ENCODE measurements at places on chromosomes 2 and 18.

- no peaks in the 10 kb centered on the region for H3K36me3 ChIP-seq
- no peaks in the 10 kb centered on the region for H3K4me1 ChIP-seq
- H3K27ac ChIP-seq, result no peak overlapping the region
- H3K4me3 ChIP-seq, result no peak overlapping the region
- H3K27me3 ChIP-seq, result no peaks in the 10 kb centered on the region
Measured at GRCh38 chr2:238954841-238955591, 107.1 kb downstream of the TWIST2 start.

DNA sequence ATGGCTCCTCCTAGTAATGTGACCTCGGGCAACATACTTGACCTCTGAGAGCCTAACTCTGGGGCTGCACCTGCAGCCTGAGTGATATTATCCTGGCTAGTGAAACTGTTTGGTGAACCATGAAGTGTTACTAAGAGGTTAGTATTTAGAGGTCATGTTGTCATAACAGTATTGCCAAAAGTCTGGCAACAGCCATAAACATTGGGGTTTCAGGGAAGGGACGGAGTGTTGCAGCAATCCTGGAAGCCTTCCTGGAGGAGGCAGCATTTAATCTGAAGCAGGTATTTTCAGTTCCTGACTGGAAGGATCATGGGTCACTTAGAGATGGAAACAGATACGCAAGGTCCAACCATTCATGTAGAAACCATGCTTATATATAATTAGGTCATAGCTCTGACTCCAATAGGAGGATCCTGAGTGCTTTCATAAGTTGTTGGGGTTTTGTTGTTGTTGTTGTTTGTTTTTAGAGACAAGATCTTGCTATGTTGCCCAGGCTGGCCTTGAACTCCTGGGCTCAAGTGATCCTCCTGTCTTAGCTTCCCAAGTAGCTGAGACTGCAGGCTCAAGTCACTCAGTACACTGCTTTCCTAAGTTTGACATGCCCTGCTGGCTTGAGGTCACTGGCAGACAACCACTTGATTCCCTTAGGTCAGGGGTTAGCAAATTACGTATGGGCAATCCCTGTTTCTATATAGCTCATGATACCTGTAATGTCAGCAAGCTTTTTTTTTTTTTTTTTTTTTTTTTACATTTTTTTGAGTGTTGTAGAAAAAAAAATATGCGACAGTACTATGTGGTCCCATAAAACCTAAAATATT, 21.5 kb downstream of the GPR39 start:
- no peaks in the 10 kb centered on the region for H3K36me3 ChIP-seq
- no peak overlapping the region for H3K4me3 ChIP-seq
- H3K4me1 ChIP-seq, result no peaks in the 10 kb centered on the region
- no peak for DNase-seq
- H3K27me3 ChIP-seq, result no peaks in the 10 kb centered on the region
- H3K27ac ChIP-seq, result no peak overlapping the region

DNA sequence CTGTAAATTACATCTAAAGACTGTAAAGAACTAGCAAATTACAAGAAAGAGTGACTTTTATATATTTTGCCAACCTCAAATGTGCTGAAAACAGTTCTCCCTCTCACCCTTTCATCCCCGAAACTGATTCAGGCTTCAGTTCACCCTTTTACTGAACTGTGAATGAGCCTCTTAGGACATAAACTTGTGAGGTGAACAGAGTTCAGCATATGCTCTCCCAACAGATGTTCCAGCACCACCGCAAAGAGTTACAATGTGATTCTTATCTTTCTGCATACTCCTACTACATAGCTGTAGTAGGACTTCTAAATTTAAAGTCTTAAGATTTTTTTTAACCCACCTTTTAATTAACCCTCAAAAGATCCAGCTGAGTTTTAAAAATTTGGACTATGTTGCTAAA, 1.2 kb upstream of the ZCCHC2 start:
- no peak overlapping the region for H3K4me3 ChIP-seq
- no peaks in the 10 kb centered on the region for H3K36me3 ChIP-seq
- DNase-seq, result no peak
- H3K4me1 ChIP-seq, result peaks cover 6% of the 10 kb centered on the region
- H3K27me3 ChIP-seq, result peaks cover 63% of the 10 kb centered on the region
- no peak overlapping the region for H3K27ac ChIP-seq

- no peak overlapping the region for H3K27ac ChIP-seq
- H3K4me3 ChIP-seq, result no peak overlapping the region
- no peaks in the 10 kb centered on the region for H3K36me3 ChIP-seq
- no peaks in the 10 kb centered on the region for H3K27me3 ChIP-seq
Measured at GRCh38 chr2:128504246-128505149, 185.8 kb upstream of the HS6ST1 start.

- no peaks in the 10 kb centered on the region for H3K4me1 ChIP-seq
- no peaks in the 10 kb centered on the region for H3K27me3 ChIP-seq
- DNase-seq, result no peak
- no peak overlapping the region for H3K4me3 ChIP-seq
Measured at GRCh38 chr2:221897718-221898117, 325.6 kb upstream of the EPHA4 start.

DNA sequence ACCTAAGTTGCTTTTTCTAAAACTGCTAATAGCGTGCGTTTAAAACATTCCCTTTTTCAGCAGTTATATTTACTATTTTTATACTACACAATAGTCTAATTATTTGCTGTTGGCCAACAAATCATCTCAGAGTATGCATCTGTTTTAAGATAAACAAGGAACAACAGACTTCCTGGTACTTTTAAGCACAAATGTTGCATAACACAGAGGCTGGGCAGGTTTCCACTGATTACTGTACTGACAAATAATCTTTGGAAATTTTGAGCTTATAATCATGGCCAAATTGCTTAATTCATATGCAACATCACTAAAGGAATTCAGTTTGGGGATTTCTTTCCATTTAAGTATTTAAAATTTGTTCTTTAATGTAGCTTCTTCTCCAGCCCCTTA, 737.4 kb upstream of the SALL3 start:
- no peaks in the 10 kb centered on the region for H3K4me1 ChIP-seq
- no peaks in the 10 kb centered on the region for H3K36me3 ChIP-seq
- no peaks in the 10 kb centered on the region for H3K27me3 ChIP-seq
- no peak overlapping the region for H3K27ac ChIP-seq
- H3K4me3 ChIP-seq, result no peak overlapping the region

DNA sequence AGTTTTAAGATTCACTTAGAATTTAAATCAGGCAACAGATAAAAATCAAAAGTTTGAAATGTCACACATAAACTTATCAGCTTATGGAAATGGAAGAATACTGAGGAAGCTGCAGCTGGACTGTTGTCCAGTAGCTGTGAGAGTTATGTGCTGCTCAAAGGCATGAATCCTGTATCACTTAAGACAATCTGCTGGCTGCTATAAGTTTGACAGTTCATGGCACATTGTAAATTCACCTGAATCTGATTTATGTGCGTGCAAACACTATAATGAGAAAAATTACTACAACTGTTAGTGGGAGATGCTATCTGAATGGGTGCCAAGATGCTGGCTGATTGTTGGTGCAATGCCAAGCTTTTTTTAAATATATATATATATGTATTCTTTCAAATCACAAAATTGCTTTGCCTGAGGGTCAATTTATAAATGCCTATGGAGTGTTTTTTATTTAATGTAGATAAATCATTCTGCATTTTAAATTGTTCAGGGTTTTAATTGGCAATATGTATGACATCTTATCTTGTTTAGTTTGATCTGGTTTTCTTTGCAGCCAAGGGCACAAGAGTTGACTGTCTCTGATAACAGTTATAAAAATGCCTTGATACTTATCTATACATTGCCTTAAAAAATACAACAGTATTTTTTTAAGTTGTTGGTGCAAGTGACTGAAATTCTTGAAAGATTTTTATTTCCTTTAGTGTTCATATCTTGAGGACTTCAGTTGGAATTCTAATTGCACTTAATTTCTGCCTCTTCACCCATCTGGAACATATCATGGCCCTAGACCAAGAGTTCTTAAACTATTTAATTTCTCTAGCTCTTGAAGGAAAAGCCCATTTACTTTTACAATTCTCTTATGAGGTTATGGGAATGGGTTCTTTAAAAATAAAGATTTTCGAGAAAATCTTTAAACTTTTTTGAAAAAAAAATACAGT, 48.7 kb downstream of the CAVIN2 start:
- no peaks in the 10 kb centered on the region for H3K27me3 ChIP-seq
- no peak overlapping the region for H3K27ac ChIP-seq
- H3K4me1 ChIP-seq, result no peaks in the 10 kb centered on the region
- no peak overlapping the region for H3K4me3 ChIP-seq

- no peaks in the 10 kb centered on the region for H3K36me3 ChIP-seq
- DNase-seq, result no peak
- H3K27ac ChIP-seq, result no peak overlapping the region
- no peaks in the 10 kb centered on the region for H3K27me3 ChIP-seq
- no peaks in the 10 kb centered on the region for H3K4me1 ChIP-seq
Measured at GRCh38 chr2:148132412-148132811, 111.5 kb downstream of the MBD5 start.

GRCh38 chr2:167790189-167790588, 457.2 kb downstream of the STK39 start:
- H3K27ac ChIP-seq, result no peak overlapping the region
- H3K4me1 ChIP-seq, result no peaks in the 10 kb centered on the region
- H3K4me3 ChIP-seq, result no peak overlapping the region
- H3K27me3 ChIP-seq, result no peaks in the 10 kb centered on the region
- H3K36me3 ChIP-seq, result no peaks in the 10 kb centered on the region
- no peak for DNase-seq

DNA sequence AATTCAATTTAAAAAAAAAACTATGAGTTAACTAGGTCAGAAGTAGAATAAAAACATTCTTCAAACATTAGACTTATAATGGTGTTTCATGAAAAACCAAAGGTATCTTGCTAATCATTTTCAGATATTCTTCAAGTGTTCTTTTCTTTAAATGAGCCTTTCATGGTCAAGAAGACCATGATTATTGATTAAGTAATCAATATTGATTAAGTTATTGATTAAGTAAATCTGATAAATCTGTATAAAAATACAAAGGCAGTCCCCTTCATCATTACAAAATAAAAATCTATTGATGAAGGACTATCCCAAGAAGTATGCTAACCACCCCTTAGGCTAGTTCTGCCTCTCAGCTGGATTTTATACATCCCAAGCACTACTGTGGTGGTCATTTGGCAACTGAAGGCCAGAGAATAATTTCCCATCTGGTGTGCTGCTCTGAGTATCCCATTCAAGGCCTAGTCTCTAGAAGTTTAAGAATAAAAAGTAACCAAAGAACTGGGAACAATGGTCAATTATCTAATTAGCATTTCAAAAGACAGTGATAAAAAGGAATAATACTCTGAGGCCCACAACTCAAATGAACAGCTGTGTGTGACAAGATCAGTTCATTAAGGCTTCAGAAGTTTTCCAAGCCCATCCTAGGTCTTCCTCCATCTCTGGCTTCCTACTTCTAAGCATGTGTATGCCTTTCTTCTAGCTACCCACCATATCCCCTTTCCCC, 63.5 kb downstream of the TCF4 start:
- H3K4me3 ChIP-seq, result no peak overlapping the region
- no peak for DNase-seq
- no peak overlapping the region for H3K27ac ChIP-seq
- H3K27me3 ChIP-seq, result no peaks in the 10 kb centered on the region
- H3K4me1 ChIP-seq, result no peaks in the 10 kb centered on the region
- no peaks in the 10 kb centered on the region for H3K36me3 ChIP-seq

GRCh38 chr2:231917280-231918066, 8.7 kb downstream of the NPPC start:
- no peak overlapping the region for H3K4me3 ChIP-seq
- no peaks in the 10 kb centered on the region for H3K4me1 ChIP-seq
- H3K36me3 ChIP-seq, result no peaks in the 10 kb centered on the region
- H3K27ac ChIP-seq, result no peak overlapping the region

DNA sequence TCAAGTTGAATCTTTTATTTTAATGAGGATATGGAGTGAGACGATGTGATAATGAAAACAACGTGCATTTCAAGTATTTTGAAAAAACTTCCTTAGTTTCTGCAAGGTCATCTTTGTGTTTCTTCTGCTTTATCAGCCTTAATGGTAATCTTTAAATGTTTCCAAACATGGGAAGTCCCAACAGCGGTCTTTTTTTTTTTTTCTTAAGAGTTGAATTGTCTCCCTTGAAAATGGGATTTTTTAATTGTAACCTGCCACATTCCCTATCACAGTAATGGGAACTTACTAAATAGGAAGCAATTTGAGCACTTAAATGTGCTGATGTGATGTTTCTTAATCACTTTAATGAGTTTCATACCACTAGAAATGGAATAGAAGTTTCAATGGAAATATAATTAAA, 45.8 kb downstream of the ATIC start:
- no peak overlapping the region for H3K27ac ChIP-seq
- no peak for DNase-seq
- no peaks in the 10 kb centered on the region for H3K36me3 ChIP-seq
- H3K4me1 ChIP-seq, result no peaks in the 10 kb centered on the region
- H3K27me3 ChIP-seq, result no peaks in the 10 kb centered on the region
- H3K4me3 ChIP-seq, result no peak overlapping the region

GRCh38 chr2:231387904-231388724, 7.4 kb upstream of the B3GNT7 start:
- no peaks in the 10 kb centered on the region for H3K4me1 ChIP-seq
- H3K27me3 ChIP-seq, result no peaks in the 10 kb centered on the region
- no peak for DNase-seq
- no peaks in the 10 kb centered on the region for H3K36me3 ChIP-seq
- no peak overlapping the region for H3K4me3 ChIP-seq

- no peaks in the 10 kb centered on the region for H3K36me3 ChIP-seq
- no peak overlapping the region for H3K4me3 ChIP-seq
- H3K27me3 ChIP-seq, result no peaks in the 10 kb centered on the region
- no peak for DNase-seq
- H3K4me1 ChIP-seq, result no peaks in the 10 kb centered on the region
Measured at GRCh38 chr2:239726631-239727181, 298.4 kb downstream of the NDUFA10 start.

DNA sequence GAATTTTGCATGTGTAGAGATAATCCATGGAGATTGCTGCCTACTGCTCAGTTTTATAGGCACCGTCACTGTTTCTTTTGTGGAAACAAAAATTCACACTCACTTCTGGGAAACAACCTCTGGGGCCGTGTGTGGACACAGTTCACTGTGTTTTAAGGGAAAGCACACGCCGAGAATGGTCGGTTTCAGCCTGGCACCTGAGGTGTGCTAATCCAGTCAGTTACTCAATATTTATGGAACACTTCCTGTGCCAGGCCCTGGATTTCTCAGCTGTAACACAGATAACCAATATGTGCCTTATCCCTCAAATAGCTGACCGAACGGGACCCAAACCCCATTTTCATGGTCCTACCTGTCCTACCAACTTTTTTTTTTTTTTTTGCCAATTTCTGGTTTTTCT, 179.6 kb downstream of the MGAT5 start:
- H3K4me1 ChIP-seq, result no peaks in the 10 kb centered on the region
- H3K4me3 ChIP-seq, result no peak overlapping the region
- H3K27ac ChIP-seq, result no peak overlapping the region
- peaks cover 5% of the 10 kb centered on the region for H3K36me3 ChIP-seq

- no peak overlapping the region for H3K27ac ChIP-seq
- no peaks in the 10 kb centered on the region for H3K27me3 ChIP-seq
- no peak for DNase-seq
- no peaks in the 10 kb centered on the region for H3K36me3 ChIP-seq
- no peak overlapping the region for H3K4me3 ChIP-seq
- H3K4me1 ChIP-seq, result no peaks in the 10 kb centered on the region
Measured at GRCh38 chr2:29520001-29520400, 401.4 kb downstream of the ALK start.
